ENCODE measurements at places on chromosomes 4 and X. TPM values are rescaled to one million over a fixed set of nuclear protein-coding genes. Genes with fewer than 3 reads are reported as not detected.

- no peak for DNase-seq
These were observed 91.8 kb downstream of the STOX2 start for GRCh38 chr4:183996868-183997267.

Gene CNKSR2
- 0.67 TPM for total RNA-seq

DNA sequence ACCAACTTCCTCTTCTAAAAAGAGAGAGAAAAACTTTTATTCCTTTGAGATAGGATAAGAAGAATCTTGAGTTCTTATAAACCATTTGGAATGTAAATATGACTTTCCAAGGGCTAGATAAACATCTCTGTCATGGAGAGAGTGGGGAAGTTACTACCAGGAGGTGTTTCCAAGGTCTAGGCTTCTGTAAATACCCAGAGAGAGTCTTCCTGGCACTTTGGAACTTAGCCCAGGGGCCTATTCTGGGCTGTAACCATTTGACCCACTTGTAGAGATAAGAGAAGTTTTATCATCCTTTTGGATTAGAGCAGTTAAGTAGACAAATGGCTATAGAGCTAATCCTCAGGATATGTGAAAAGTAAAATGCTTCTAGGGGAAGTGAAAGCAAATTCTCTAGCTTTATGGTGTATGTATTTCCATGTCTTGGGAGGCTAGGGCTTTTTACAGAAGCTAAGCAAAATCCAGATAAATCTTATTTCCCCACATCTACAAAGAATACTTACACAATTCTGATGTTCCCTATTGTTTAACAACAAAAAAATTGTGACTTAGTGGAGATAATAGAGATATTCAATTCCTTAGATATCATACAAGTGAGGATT lies 51.1 kb downstream of the MCUB start:
- no peak for DNase-seq

DNA sequence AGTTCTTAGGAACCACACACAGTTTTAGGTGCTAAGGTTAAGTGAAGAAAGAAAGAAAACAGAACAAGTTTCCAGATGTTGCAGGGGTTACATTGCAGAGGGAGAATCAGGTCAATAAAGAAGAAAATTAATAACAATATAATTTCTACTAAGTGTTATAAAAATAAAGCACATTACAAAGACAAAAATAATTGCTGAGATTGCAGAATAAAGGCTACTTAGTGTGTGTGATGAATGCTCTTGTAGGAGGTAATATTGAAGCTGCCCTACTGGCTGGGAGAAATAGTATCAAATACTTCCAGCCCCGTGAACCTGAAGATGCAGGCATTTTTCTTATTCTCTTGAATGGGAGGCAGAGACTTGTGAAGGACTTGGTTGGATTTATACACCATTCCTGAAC lies 33.2 kb upstream of the FAM9A start:
- no peak for DNase-seq

Gene SPATA4
- not detected for total RNA-seq

DNA sequence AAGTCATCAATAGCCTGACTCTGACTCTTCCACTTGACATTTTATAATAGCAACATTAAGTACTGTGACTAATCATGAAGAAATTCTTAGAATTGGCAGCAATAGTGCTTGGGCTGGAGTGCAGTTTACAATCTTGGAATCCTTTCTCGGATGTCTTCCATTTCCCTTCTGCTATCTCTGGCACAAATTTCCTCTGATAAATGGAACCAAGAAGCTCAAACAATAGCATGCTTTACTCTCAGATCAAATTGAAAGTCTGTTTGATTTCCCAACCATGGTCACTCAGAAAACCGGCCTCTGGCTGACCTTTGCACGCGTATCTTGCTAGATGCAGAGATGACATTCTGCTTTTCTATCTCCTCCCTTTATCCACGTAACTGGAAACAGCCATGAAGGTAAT lies 99.0 kb upstream of the SPANXC start:
- no peak for DNase-seq

All from mucosa of descending colon (tissue), 3 donors.